GM10248 (cell line): ENCODE measurements at places on chromosomes 11 and 22.

GRCh38 chr22:26979294-26979693 is 321.9 kb downstream of the MIAT start:
- DNase-seq: no peak

DNA sequence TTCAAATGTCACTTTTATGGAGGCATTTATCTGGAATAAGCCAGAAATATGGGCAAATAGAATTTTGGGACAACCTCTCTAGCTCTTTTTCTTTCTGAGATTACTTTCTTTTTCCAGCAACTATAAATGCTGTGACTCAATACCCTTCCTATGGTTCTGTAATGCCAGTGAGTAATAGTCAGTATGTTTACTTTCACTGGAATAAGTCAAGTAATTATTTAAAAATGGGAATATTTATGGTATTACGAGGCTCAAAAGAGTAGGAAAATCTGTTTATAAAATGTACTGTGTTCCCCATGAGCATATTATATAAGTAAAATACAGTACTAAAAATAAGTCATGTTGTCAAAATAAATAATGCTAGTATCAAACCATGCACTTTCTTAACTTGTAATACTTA is 750.5 kb downstream of the LUZP2 start:
- DNase-seq: no peak

GRCh38 chr11:56509439-56509838 is 18.3 kb upstream of the OR5M8 start:
- no peak for DNase-seq

DNA sequence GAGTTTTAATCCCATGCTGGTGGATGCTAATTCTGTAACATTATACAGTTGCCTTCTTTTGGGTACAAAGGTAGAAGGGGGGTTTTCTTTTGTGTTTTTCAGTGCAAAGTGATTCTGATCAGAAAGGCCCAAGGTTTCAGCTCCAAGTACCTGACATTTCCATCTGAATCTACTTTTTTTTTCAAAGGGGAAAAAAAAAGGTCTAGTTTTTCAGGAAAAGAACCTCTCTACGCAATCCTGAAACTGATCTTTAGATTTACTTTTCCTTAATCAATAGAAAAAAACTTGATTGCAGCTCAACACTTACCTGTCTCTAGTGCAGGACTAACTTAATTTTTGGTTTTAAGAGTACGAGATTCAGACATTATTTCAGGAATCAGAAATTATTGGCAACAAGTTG is at the start of gene TECTA:
Gene TECTA (plus strand): TSS at position 301 of the 400 bp plus-strand sequence. CDS start 1,423 bp downstream, outside the sequence.
- no peak for DNase-seq

GRCh38 chr11:127649071-127649470 is 648.5 kb upstream of the KIRREL3 start:
- no peak for DNase-seq

DNA sequence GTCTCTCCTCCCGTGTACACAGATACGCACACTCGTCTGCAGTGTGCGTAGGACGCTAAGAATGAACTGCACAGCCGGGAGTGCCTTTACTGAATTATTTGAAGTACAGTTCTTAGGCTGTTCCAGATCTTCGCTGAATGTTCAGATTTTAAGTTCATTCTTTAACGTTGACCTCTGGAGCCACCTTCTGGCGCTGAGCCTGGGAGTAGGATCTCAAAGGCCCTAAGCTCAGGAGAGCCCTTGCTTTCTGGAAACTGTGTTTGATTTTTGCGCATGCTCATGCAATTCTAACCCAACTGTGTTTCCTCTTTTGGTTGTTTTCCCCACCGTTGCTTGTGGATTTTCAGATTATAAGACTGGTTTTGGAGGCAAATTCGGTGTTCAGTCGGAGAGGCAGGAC is 22.8 kb downstream of the CTTN start:
- no peak for DNase-seq

DNA sequence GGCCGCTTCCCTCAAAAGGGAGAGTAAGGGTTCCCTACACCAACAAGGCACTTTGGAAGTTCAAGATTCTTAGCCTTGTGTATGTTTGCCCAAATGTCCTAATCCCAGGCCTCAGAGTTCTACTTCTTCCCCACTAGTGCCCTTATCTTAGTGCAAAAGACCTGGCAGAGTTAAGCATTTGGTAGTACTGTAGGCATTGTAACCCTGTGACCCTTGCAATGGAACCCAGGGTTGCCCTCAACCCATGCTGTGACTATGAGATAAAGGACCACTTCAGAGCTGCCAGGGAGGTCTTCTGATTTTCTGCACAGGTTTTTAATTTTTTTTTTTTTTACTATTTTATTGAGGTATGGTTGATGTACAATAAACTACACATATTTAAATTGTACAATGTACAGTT is 65.1 kb downstream of the C11orf65 start:
- no peak for DNase-seq

DNA sequence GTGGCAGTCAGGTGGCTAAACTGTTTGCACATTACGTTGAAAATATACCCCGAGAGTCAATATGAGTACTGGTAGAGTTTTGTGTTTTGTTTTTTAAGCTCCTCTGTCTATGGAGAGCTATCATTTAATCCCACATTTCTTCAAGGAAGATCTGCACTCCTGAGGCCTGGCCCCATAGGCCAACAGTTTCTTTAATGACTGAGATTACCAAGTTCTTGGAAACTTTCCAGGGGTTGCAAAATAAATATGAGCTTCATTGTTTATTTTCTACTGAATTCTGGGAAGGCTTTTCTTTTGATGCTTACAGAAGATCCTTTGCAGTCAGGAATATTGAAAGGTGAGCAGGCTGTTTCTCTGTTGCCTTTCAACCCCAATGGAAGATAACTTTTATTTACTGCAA is 452.0 kb downstream of the JRKL start:
- DNase-seq: no peak

- DNase-seq: no peak
These were observed 28.1 kb downstream of the PGM2L1 start for GRCh38 chr11:74370123-74370522.

DNA sequence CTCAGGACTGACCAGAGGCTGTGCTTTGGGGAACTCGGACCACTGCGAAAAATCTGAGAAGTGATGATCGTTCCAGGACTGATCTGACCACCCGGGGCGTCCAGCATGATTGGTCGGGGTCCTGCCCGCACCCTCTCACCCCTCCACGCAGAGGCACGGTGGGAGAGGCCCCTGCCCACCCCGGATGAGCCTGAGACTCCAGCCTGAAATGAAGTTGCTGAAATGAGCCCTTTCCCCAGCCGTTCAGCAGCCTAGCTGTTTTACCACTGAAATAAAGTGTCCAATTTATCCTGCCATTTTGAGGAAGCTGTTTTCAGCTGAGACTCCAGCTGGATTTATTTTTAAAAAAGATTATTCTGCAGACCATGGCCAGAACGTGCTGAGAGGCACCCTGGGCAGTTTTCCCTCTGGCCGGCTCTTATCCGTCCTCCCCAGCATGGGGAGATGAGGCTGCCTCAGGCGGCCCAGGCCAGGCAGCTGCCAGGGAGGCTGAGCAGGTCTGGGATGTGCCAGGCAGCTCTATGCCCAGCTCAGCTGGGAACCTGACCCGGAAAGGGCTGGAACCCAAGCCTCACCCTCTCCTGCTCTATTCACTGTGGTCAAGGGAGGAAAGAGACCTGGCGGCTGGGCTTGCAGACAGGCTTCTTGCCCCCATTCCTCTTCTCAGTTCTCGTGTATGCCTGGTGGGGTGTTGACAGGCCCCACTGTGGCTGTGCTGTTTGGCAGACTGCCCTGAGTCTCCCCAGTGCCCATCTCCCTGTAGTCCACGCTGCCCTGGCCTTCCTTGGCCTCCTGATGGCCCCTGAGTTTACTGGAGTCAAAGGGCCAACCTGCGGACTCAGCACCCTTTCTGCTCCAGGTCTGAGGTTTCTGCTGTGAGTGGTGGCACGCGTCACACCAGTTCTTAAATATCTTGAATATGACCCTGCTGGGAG is 161.0 kb upstream of the B3GAT1 start:
- DNase-seq: no peak

DNA sequence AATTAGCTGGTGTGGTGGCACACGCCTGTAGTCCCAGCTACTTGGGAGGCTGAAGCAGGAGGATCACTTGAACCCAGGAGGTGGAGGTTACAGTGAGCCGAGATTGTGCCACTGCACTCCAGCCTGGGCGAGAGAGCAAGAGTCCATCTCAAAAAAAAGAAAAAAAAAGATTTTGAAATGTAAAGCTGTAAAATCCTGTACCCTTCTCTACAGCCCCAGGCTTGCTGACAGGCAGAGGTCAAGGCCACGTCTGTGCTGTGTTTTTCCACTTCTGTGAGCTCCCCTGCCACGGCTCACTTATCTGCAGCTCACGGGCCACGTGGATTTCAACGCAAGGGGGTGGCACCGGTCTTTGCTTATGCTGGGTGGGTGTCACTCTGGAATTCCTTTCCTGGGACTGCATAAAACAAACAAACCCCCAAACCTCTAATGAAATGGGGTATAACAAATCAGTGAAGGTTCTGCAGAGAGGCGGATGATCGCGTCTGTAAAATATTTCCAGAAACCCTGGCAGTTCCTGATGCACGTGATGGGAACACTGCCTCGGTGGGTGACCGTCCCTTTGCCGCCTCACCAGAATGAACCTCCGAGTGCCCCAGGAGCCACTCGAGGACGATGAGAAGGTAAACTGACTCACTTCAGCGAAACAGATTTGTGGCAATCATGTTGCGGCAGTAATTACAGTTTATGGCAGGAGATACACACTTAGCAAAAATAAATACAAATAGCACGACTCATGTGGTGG is 44.0 kb upstream of the ATXN10 start:
- DNase-seq: no peak

DNA sequence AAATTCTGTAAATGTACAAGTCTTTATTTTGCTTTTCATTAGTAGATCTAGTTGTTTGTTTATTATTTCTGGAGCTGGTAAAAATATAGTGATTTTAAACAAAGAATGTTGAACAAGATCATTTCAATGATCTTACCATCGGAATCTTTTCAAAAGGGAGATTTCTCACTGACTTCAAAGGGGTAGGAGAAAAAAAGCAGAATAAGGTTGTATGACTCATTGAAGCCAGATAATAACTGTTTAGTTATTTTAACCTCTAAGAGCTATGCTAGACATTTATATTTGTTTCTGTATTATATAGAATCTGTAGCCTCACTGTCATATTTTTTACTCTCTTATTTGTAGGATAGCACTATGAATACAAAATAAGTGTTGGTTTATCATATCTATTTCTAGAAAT is 8.1 kb upstream of the PDE3B start:
- DNase-seq: no peak

GRCh38 chr11:86370922-86371594 is 3.6 kb upstream of the CCDC81 start:
- DNase-seq: no peak

- no peak for DNase-seq
These were observed 304.1 kb downstream of the GUCY1A2 start for GRCh38 chr11:106714199-106714598.

DNA sequence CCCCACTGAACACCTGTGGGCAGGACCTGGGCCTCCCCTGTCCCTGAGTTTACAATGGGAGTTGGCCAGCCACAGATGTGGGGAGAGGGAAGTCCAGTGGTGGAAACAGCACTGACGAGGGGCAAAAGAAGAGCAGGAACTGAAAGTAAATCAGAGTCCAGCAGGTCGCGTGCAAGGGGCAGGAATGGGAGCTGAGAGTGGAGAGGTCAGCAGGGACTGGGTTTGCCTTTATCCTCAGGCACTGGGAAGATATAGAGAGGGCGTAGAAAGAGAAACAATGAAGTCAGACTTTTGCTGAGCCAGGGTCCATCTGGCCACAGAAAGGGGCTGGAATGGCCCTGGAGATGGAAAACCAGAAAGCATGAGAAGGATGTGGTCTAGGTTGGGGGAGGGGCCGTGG is 8.5 kb downstream of the P2RY6 start:
- no peak for DNase-seq

DNA sequence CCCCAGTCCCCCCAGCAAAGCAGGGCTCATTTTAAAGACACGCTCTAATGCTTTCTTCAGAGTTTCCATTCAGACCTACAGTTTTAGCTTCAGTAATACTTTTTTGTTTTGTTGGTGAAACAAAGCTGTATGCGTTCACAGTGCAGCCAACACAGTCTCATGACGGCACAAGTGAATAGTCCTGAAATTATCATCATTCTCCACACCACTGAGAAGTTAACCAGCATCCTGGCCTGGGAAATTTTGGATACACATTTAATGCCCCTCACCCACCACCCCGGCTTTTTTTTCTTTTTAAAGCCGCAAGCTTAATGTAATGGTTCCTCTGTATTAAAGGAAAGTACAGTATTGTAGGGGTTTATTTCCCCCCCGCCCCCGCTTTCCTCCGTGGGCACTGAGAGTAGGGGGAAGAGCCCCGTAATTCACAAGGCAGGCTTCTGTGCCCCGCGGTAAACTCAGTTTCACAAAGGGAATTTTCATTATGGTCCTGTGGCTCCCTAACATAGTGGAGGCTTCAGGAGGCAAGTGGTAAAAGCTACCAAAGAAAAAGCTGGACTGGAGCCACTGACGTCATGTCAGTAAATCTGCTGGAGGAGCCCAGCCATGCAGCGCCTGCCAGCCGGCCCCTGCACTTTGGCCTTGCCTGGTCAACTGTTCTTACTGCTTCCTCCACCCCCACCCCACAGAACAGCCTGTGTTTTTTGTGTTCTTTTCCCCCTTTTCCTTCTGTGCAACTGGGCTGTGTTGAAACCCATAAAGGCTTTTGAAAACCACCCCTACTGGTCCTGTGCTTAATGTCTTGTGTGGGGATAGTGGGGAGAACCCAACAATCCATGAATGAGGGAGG is 18.2 kb downstream of the TEAD1 start:
- DNase-seq: no peak

DNA sequence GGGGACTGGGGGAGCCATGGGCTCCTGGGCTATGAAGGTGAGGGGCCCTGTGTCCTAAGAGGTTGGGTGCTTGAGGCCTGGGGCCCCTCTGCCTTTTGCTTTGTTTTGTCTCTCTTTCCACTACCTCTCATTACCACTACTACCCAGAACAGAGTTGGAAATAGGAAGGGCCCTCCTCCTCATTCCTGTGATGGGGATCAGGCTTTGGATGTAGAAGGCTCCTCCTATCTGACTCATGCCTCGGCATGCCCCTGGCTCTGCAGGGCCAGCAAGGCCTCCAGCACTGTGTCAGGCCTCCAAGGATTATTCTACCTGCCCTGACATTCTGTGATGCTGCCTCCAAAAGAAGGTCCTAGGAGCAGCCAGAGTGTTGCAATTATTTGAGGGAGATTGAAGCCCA is 766 bp downstream of the IZUMO1R start:
- DNase-seq: no peak

GRCh38 chr11:82872377-82873150 is 27.7 kb downstream of the PRCP start:
- no peak for DNase-seq

DNA sequence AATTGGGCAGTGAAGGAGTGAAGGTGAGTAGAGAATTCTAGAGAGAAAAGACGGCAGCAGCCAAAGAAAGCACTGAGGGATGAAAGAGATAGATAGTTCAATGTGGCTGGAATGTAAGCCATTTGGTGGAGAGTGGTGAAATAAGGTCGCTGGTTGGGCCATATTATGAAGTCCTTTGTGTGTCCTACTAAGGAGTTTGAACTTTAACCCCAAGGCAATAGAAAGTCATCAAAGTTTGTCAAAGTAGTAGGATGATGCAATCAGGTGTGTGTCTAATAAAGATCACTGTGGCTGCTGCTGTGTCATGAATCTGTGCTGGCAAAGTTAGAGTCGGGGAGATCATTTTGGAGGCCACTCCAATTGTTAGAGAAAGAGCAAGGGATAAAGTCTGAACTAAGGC is 18.7 kb downstream of the RNF121 start:
- no peak for DNase-seq

GRCh38 chr11:119599864-119600541 is 129.0 kb downstream of the NECTIN1 start:
- DNase-seq: no peak
